Skeletal muscle cell (primary cell): ENCODE measurements at places on chromosomes 2 and 18.

- DNase-seq = peak; percentile 77
Measured at GRCh38 chr2:127025359-127026166, 81.4 kb downstream of the BIN1 start.

- DNase-seq = no peak
Measured at GRCh38 chr2:230602562-230603230, 109.9 kb upstream of the CAB39 start.

- DNase-seq = no peak
Measured at GRCh38 chr2:16198166-16198912, 258.0 kb downstream of the MYCN start.

GRCh38 chr2:168948621-168949212 lies 47.6 kb downstream of the G6PC2 start:
- no peak for DNase-seq

- no peak for DNase-seq
Measured at GRCh38 chr2:50116096-50117010, 915.6 kb downstream of the NRXN1 start.

DNA sequence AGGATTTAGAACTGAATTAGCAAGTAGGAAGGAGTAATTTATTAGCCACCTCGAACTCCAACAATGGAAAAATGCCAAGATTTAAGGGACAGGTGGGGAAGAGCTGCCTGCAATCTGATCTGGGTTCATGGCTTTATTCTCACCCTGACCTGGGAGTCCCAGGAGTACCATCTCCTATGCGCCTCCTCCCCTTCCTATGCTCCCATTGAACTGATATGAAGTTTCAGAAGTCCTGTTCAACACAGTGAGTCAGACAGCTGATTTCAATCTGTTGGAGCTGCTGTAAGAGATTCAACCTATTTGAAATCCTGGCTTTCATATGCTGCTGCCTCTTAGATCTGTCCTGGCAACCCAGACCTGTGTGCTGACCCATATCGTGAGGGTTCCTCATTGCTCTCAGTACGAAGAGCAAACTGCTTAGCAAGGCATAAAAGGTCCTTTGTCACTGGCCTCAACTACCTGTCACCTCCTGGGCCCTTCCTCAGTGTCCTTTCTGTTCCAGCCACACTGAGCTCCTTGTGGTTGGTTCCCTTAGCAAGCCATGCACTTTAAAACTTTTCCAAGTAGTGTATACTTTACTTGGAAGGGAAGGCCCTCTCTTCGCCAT lies 15.9 kb upstream of the CD28 start:
- DNase-seq = no peak

DNA sequence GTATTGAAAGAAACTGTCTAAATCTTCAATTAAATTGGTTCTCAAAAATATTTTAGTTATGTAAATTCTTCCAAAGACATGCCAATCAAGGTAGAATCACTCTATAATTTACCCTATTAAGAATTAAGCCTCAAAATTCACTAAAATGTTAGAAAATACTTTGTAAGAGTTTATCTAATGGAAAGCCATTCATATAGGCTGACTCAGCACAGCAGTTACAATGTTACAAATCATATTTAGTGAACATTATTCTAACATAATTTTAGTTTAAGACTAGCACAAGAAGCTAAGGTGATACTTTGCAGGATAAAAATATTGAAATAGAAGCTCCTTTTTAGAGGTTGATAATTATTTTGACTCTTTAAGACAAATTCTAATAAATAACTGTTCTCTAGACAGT lies 137.0 kb downstream of the ZNF385B start:
- DNase-seq = no peak

DNA sequence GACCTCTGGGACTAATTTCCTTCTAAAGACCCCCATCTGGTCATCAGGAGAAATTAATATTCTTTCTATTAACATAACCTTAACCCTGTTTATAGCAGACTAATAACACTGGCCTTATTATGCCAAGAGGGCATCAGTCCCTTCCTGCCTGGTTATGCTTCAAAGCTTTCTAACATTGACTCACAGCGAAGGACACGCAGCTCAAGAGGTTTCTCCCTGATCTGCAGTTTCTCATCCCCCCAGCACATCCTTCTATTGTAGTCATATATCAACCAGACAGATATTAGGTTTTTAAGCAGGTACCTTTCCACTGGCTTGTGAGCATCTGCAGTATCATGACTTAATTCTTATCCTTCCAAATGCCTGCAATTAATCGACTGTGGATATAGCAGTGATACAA lies 100.0 kb upstream of the CXCR4 start:
- DNase-seq = no peak

DNA sequence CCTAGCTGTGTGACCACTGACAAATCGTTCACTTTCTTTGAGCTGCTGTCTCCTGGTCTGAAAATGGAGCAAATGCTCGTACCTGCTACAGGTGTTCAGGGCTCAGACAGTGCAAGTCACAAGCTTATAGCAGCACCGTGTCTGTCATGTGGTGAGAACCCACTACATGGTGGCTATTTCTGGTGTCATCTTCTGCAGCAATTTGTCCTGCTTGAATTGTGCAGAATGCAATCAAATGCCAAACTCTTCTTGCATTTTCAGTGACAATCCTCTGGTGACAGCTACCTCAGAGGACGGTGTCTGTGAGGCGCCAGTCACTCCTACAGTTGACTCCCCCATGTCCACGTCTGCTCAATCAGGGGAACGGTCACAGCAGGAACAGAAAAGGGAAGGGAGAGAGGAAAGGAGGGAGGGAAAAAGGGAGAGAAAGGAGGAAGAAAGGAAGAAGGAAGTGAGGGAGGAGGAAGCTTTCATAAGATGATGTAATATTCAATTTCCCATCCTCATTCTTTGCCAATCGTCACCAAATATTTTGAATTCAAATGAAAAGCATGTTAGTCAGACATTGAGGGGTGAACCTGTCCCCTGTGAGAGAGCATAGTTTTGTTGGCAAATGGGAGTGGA lies 122.2 kb downstream of the BCL2 start:
- DNase-seq = no peak

DNA sequence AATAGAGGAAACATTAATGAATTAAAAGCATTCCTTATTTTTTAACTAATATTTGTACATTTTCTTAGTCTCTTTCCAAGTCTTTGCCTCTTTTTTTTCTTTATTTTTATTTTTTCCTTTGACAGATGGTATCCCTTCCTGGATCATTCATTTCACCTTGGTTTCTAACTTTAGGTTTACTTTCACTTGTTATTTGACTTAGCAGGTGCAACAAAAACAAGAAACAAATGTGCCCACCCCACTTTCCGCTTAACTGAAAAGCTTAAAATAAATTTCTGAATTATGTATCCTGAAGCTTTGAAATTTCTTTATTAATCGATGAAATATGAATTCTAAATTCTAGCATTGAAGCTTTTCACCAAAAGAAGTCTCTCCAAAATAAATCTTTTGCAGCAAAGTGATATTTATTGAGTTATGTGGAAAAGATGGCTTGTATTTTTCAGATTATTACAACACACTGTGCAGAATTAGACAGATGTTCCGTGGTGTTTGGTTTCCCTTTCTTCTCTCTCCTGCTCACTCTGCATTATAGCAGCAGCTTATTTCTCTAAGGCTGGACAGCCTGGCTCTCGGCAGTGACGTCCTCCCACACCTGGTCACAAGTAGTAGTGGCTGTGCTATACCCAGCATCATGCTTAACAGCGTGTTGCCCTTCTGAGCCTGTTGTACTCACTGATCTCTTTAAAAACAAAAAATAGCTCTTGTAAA lies 99.1 kb upstream of the ZNF397 start:
- DNase-seq = no peak

DNA sequence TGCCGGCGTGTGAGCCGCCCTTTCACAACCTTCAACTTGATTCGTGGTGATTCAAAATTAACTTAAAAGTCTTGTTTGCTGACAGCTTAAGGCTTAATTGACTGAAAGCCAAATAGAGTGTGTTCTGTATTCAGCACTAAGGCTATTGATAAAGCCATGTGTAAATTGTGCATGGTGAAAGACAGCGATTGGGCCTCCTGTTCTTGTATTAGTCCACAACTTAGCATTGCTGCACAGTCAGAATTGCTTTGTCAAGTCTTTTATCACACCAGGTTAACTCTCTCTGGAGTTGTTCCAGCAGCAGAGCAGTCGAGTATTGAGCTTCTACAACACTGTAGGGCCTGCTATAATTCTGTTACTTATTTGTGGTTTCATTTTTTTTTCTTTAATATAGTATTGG lies 210.1 kb downstream of the WDR7 start:
- no peak for DNase-seq

GRCh38 chr2:40668425-40668824 lies 216.5 kb upstream of the SLC8A1 start:
- DNase-seq = peak; percentile 86

DNA sequence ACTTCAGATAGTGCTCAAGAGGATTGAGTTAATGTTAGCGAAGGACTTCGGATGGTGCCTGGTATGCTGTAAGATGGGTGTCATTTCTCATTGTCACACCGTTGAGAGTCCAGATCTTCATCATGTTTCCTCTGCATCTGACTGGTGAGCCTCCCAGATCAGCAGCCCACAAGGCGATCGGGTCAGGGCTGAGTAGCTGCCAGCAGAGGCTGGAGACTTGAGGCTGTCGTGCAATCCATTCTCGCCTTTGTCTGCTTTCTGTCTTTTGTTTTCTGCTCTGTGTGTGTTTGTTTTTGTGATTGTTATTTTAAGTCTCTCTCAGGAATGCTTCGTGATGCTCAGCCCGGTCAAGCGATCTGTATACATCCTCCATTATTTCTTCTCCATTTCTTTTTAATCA lies 95.8 kb downstream of the TGOLN2 start:
- no peak for DNase-seq

GRCh38 chr2:71603311-71603811 lies 150.0 kb downstream of the DYSF start:
- DNase-seq = no peak

DNA sequence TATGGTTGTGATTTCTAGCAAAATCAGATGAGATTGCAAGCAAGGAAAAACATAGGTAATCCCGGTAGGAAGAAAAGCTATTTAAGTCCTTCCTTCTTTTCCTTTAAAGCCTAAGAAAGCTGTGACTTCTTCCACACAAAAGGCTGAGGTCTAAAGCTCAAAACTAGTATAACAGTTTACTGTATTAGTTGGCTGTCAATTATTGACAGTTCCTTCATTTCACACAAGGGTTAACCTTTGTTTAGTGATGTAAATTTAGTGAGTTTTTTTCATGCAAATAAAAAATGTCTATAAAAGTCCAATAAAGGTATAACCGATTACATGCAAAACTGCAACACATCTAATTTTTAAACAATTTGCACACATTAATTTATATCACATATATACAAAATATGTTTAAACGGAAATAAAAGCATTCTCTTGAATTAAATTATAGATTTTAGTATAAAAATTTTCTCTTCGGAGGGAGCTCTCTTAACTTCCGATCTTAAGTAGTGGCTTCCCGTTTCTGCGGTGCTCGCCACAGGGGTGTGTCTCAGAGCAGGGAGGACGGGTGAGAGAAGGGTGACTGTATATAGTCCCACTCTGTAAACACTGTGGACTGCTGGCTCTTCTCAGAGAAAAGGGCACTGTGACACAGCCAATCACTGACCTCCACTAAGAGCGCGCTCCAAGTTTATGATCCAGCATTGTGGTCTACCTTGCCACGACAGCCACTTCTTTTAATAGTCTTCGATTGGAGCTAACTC lies 33.4 kb downstream of the TTR start:
- DNase-seq = no peak

DNA sequence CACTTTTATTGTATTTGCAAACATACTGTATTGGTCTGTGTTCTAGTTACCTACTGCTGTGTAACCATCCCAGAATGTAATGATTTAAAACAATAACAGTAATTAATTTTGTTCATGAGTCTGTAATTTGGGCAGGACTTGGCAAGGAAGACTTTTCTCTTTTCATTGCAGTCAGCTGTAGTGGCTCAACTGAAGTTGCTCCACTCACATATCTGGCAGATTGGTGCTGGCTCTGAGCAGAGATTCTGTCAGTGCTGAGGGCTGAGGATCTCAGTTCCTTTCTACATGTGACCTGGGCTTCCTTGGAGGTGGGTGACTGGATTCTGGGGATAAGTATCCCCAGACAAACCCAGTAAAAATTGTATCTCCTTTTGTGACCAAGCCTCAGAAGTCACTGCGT lies 26.6 kb downstream of the PTPN4 start:
- no peak for DNase-seq

- no peak for DNase-seq
Measured at GRCh38 chr18:30754846-30755245, 287.7 kb downstream of the DSC3 start.

DNA sequence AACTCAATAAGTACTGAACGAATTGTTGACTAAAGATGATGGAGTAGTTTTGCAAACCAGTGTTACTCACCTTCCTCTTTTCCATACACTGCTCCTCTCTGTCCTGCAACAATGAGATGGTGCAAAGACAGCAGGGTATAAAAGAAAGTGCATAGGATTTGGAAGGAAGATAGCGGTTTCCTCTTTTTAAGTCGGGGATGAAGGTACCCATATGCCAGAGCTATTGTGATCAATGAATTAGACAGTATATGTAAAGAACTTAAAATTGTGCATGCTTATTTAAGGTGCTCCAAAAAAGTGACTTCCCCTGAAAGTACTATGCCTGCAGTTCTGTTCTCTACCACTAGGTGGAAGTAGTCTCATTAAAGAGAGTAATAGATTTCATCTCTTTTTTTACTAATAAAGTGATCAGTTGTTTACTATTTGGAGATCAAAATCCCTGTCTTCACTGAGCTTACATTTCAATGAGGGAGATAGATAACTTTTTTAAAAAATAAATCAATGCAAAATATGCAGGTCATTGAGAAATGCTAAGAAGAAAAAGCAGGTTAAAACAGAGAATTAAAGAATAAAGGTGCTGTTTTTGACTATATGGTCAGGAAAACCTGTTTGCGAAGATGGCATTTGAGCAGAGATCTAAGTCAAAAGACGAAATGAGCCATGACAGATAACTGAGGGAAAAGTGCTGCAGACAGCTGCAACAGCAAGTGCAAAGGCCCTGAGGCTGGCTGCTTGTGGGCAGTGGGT lies 339.7 kb upstream of the SLC14A2 start:
- no peak for DNase-seq

DNA sequence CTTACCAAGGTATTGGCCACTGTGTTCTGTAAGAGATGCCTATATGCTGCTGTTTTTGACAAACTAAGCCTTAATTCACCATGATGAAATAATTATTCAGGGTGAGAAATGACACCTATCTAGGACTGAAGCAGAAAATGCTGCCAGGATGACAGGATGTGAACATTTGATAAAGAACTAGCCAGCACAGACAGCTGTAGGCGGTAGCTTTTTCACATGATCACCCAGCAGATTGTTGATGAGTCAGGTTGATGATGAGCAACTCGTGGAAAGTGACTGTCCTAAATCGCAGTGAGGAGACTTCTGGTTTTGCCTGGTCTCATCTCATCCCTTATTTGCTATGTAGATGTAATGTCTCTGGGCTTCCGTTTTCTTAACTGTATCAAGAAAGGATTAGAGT lies 144.1 kb downstream of the PRPF40A start:
- DNase-seq = peak; percentile 85

DNA sequence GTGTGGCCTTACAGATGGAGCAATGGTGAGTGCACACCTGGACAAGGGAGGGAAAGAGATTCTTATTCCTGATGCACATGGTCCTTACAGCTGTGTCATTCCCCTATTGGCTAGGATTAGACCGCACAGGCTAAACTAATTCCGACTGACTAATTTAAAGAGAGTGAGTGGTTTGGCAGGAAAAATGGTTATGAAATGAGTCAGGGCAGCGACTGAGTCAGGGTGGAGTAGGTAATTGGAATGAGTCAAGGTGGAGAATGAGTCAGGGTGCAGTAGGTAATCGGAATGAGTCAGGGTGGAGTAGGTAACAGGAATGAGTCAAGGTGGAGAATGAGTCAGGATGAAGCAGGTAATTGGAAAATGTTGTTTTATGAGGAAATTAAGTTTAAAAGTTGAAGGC lies 1353.7 kb upstream of the LRRTM1 start:
- no peak for DNase-seq
